ENCODE measurements at places on chromosomes 5 and 9.

GRCh38 chr9:129964901-129965734 is 77.9 kb downstream of the FNBP1 start:
- no peak for DNase-seq

GRCh38 chr9:104027295-104027694 is 66.8 kb upstream of the SMC2 start:
- no peak for DNase-seq

DNA sequence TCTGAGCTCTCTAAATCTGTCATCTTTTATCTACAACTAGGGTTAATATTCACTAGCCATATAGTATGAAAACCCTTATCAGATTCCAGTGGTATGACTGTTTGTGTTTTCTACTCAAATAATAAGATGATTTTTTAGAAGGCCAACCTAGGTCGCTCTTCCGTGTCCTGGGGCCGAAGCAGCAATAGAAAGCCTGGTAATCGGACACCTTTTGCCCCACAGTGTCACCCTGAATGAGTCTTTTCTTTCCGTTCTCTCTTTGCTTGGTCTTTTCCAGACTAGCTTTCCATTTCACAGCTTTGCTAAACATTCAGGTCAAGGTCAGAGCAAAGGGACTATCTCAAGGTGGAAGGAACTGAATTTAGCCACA is 243.3 kb upstream of the ANKRD55 start:
- DNase-seq, result no peak

GRCh38 chr5:131615957-131616356 is 19.1 kb downstream of the RAPGEF6 start:
- DNase-seq, result no peak

GRCh38 chr9:78439866-78440830 is 143.2 kb downstream of the PSAT1 start:
- DNase-seq, result no peak

- DNase-seq, result no peak
Observed at GRCh38 chr9:81519816-81520495, 169.4 kb downstream of the TLE1 start.

DNA sequence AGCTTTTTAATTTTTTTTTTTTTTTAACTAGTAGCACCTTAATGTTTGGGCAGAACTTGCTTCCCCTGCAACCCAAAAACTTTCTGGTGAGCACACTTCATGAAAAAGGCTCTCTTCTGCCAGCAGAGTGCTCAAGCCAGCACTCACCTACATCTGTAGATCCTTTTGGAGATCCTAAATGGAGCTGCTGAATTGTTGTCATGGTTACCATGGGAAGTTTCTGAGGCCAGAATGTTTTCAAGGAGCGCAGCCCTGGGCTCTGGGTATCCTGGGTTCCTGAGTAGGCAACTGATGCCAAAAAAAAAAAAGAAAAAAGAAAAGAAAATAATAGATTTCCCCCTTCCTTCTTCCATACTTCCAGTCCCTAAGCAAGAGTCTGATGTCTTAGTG is 3.1 kb upstream of the CPEB4 start:
- no peak for DNase-seq

- DNase-seq, result no peak
Observed at GRCh38 chr9:26725573-26725972, 167.0 kb downstream of the CAAP1 start.

All from GM06990 (cell line).